ENCODE measurements at places on chromosomes 16 and 17.
A peak's percentile ranks its signal among the peaks of the same experiment; 100 is the strongest.

- no peak for DNase-seq
These were observed 210.3 kb downstream of the GRIN2A start for GRCh38 chr16:9971907-9972306.

- no peak for DNase-seq
These were observed 194.7 kb upstream of the KIF2B start for GRCh38 chr17:53628011-53628410.

DNA sequence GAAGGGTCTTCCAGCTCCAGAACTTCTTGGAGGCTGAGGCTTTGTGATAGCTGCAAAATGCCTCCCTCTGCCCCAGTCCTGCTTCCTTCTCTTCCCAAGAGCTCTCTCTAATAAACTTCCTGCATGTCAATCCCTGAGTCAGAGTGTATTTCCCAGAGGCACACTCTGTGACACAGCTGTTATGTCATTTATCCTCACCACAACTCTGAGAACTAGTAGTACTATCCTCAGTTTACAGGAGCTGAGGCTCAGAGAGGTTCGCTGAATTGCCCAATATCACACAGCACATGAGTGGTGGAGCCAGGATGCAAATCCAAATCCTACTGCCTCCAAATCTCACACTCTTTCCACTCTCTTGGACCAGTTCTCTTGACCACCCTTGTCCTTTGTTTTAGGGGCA, 20.0 kb downstream of the UNC45B start:
- DNase-seq: no peak

- DNase-seq: peak; percentile 19
These were observed 69.9 kb upstream of the CDH5 start for GRCh38 chr16:66296591-66296990.

DNA sequence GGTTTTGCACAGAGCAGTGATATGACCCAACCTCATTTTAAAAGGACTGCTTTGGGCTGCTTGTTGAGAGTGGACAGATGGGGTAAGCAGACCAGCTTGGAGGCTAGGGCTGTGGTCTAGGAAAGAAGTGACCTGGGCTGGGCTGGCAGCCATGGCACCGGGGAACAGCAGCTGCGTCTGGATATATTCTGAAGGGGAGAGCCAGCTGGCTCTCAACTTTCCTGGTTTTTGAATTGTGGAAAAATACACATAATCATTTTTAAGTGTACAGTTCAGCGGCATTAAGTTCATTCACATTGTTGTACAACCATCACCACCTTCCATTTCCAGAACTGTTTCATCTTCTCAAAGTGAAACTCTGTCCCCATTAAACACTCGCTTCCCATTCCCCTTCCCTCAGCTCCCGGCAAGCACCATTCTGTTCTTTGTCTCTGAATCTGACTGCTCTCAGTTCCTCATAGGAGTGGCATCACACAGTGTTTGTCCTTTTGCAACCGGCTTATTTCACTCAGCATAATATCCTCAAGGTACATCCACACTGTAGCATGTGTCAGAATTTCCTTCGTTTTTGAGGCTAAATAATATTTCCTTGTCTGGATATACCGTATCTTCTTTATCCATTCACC, 113.2 kb downstream of the SPECC1 start:
- no peak for DNase-seq

- DNase-seq: no peak
These were observed 20.4 kb upstream of the SCIMP start for GRCh38 chr17:5254903-5255521.

DNA sequence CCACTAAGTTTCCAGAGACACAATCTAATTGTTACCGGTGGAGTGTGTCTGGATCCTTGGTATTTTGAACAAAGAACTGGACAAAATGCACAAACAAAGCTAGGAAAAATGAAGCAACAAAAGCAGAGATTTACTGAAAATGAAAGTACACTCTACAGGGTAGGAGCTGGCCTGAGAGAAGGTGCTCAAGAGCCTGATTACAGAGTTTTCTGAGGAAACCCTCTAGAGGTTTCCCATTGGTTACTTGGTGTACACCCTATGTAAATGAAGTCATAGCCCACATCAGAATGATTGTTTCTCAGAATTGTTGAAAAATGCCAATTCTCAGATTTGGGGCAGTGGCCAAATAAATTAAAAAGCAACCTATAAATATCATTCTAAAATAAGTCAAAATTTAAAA, 436.4 kb downstream of the KCNJ18 start:
- DNase-seq: no peak

GRCh38 chr16:51228097-51228659, 77.1 kb upstream of the SALL1 start:
- DNase-seq: no peak

GRCh38 chr17:76142039-76142584, 1.1 kb upstream of the FOXJ1 start:
- DNase-seq: peak; percentile 30

GRCh38 chr17:77880711-77881450, 77.6 kb upstream of the TNRC6C start:
- no peak for DNase-seq

GRCh38 chr16:67268136-67268579, 11.2 kb upstream of the PLEKHG4 start:
- DNase-seq: peak; percentile 73

- no peak for DNase-seq
These were observed 21.9 kb downstream of the CNGB1 start for GRCh38 chr16:57949013-57949412.

DNA sequence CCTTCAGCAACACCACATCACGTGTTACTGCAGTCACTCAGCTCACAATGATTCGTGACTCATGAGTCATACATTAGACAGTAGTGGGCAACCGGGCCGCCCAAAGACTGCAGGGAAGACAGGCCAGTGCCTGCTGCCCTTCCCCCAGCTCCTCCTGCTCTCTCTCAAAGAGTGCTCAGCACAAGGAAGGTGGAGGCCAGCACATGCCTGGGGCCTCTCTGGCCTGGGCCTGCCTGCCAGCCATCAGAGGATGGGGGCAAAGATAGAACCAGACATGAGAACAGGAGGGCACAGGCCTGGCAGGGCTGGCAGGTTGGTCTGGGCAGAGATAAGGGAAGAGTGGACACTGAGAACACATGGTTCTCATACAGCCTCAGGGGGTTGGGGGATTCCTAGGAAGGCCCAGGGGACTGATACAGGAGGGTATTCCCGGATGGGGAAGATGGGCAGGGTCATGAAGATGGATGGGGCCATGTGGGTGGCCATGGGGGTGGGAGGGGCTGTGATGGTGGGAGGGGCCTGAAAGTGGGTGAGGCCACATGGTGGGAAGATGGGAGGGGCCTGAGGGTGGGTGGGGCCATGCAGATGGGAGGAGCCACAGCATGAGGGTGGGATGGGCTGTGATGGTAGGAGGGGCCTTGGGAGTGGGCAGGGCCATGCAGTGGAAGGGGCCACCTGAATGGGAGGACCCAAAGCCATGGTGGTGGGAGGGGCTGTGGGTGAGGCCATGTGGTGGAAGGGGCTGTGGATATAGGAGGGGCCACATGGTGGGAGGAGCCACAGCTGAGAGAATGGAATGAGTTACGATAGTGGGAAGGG, 29.0 kb downstream of the KATNB1 start:
- DNase-seq: no peak

GRCh38 chr17:79732804-79733691, 2.3 kb downstream of the ENPP7 start:
- DNase-seq: peak; percentile 54

GRCh38 chr17:1976000-1976682, 49.0 kb downstream of the RTN4RL1 start:
- DNase-seq: no peak

- no peak for DNase-seq
These were observed 6.2 kb upstream of the DUSP14 start for GRCh38 chr17:37483311-37484039.

- no peak for DNase-seq
These were observed 16.3 kb downstream of the TNRC6A start for GRCh38 chr16:24745791-24746190.

- DNase-seq: peak; percentile 35
These were observed 7.7 kb upstream of the TMEM92 start for GRCh38 chr17:50266384-50267073.

GRCh38 chr17:12365805-12366204, 299.9 kb upstream of the MYOCD start:
- no peak for DNase-seq

DNA sequence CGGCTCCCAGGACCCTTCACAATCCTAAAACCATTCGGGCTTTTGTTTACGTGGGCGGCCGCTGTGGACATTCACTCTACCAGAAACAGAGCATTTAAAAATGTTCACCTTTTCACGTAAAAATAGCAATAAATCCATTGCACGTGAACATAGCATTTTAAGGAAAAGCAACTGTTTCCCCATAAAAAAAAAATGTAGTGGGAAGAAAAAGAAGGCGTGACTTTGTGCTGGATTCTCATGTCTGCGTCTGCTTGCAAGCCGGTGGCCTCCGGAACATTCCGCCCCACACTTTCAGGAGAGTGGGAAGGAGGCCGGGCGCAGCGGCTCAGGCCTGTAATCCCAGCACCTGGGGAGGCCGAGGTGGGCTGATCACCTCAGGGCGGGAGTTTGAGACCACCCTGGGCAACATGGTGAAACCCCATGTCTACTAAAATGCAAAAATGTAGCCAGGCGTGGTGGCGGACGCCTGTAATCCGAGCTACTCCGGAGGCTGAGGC, 13.4 kb upstream of the GNG13 start:
- DNase-seq: no peak

GRCh38 chr16:50548909-50549560, 839 bp downstream of the NKD1 start:
- no peak for DNase-seq

DNA sequence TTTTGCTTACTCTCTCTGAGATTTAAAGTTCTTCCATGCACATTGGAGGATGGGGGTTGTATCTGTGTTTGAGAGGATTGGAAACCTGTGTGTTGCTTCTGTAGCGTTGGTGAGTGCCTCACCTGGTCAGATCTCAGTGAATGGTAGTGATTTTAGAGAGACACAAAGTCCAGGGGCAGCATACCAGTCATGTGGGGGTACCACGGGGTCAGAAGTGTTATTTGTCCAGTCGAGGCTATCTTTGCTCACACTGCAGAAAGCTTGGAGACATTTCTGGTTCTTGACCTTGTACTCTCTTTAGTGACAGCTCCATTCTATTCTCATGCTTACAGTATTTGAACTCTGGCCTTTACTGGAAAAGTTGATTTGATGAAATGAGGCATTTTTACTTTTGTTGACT, 23.7 kb downstream of the PRKAR1A start:
- no peak for DNase-seq

- DNase-seq: no peak
These were observed 46.9 kb upstream of the TAC4 start for GRCh38 chr17:49894761-49895160.

DNA sequence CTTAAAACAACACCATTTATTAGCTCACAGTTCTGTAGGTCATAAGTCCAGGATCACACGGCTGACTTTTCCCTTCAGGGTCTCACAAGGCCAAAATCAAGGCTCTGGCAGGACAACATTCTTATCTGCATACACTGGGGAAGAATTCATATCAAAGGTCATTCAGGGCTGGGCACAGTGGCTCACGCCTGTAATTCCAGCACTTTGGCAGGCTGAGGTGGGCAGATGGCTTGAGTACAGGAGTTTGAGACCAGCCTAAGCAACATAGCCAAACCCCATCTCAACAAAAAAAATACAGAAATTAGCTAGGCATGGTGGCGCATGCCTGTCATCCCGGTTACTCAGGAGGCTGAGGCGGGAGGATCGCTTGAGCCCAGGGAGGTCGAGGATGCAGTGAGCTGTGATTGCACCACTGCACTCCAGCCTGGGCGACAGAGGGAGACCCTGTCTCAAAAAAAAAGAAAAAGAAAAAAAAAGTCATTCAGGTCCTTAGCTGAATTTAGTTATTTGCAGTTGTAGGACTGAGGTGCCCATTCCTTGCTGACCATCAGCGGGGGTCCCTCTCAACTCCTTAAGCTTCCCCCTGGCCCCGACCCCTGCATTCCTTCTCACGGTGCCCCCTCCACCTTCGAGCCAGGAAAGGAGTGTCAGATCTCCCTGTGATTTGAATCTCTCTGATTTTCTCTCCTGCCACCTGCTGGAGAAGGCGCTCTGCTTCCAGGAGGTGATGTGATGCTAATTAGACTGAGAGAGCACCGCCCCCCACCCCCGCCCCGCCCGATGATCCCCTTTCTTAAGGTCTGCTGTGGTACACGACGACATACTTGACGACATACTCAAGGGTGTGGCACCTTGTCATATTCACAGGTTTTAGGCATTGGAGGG, 91.8 kb upstream of the CLEC18A start:
- DNase-seq: no peak

DNA sequence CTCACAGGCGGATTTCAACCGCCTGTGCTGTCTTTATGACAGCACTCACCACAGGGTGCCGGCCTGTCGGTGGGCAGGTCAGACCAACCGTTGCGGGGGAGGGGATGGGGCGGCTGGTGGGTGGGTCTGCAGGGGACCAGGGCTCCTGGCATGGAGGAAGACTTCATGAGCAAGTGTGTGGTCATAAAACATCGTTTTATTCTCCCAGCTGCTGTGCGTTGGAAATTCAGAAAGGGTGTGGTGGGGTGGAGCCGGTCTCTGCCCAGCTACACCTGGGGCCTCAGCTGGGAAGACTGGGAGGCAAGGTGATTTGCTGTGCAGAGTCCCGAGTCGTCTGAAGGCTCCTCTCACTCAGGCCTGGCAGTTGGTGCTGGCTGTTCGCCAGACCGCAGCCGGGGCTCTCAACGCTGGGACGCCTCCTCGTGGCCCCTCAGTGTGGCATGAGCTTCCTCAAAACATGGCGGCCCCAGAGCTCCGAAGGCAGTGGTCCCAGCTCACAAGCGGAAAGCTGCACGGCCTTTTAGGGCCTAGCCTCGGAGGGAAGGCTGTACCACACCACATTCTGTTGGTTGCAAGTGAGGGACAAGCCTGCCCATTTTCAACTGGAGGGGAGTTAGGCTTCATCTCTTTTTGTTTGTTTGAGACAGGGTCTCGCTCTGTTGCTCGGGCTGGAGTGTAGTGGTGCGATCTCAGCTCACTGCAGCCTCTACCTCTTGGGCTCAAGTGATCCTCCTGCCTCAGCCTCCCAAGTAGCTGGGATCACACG, 45.8 kb upstream of the GSE1 start:
- no peak for DNase-seq

- no peak for DNase-seq
These were observed 15.2 kb downstream of the CACNA1G start for GRCh38 chr17:50575581-50576210.

DNA sequence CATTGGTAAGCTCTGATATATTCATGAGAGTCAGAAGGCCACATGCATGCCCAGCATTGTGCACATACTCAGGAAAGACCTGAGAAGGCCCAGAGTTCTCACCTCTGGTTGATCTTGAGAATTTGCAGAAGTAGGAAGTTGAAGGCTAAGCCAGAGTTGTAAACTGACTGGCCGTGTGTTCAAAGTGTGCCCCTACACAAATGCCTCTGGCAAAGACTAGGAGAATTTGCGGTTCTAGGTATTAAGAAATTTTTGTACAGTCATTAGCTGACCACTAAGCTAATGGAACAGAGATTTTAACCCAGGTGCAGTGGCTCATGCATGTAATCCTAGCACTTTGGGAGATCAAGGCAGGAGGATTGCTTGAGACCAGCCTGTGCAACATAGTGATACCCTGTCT, 25.0 kb downstream of the FBXL20 start:
- no peak for DNase-seq

GRCh38 chr17:55642741-55643140, 79.9 kb downstream of the TMEM100 start:
- DNase-seq: no peak

- DNase-seq: peak; percentile 46
These were observed 68.1 kb downstream of the TMEM132E start for GRCh38 chr17:34647511-34647910.

All from liver (tissue), 10 donors.